ENCODE measurements at places on chromosomes 11 and 22.

GRCh38 chr22:30420347-30421125 is 5.0 kb upstream of the MTFP1 start:
- peak; percentile 57 for DNase-seq

DNA sequence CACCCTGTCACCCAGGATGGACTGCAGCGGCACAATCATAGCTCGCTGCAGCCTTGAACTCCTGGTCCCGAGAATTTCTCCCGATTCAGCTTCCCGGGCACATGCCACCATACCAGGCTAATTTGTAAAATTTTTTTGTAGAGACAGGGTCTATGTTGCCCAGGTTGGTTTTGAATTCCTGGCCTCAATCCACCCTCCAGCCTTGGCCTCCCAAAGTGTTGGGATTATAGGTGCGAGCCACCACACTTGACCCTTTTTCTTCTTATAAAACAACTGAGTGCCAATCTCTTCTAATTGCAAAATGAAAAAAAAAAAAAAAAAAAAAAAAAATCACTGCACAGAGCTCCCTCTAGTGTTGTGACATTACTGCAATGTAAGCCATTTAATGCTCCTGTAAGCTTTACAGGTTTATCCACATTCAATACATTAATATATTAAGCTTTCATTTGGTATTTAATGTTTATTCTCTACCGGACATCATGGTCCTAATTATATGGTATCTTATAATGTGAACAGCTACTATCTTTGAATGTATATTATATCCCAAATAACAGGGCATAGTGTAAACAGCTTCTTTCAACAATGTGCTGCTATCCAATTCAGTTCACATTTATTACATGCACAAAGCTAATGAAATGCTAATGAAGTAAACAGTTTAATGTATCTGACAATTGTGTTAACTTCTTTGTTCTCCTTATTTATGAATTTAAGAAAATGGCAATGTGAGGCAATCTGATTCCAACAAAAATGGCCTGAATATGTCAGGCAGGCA is 44.6 kb downstream of the COPB1 start:
- DNase-seq: peak; percentile 37

GRCh38 chr11:121722431-121723245 is 269.9 kb upstream of the SORL1-AS1 start:
- peak; percentile 5 for DNase-seq

GRCh38 chr11:48124880-48125279 is 91.7 kb upstream of the OR4B1 start:
- DNase-seq: no peak
